Neuronal stem cell (in vitro differentiated cells): ENCODE measurements at places on chromosomes 16 and 17.
A peak's percentile ranks its signal among the peaks of the same experiment; 100 is the strongest.

GRCh38 chr16:8579559-8579958 lies 10.8 kb downstream of the TMEM114 start:
- no peaks in the 10 kb centered on the region for H3K27me3 ChIP-seq
- no peak overlapping the region for H3K4me3 ChIP-seq
- no peak overlapping the region for H3K27ac ChIP-seq
- H3K4me1 ChIP-seq, result peaks cover 3% of the 10 kb centered on the region
- DNase-seq, result no peak
- H3K36me3 ChIP-seq, result no peaks in the 10 kb centered on the region

GRCh38 chr16:15961060-15961511 lies 11.7 kb downstream of the ABCC1 start:
- H3K27me3 ChIP-seq, result no peaks in the 10 kb centered on the region
- no peak for DNase-seq
- no peak overlapping the region for H3K4me3 ChIP-seq
- no peaks in the 10 kb centered on the region for H3K4me1 ChIP-seq
- H3K36me3 ChIP-seq, result no peaks in the 10 kb centered on the region
- H3K27ac ChIP-seq, result no peak overlapping the region

DNA sequence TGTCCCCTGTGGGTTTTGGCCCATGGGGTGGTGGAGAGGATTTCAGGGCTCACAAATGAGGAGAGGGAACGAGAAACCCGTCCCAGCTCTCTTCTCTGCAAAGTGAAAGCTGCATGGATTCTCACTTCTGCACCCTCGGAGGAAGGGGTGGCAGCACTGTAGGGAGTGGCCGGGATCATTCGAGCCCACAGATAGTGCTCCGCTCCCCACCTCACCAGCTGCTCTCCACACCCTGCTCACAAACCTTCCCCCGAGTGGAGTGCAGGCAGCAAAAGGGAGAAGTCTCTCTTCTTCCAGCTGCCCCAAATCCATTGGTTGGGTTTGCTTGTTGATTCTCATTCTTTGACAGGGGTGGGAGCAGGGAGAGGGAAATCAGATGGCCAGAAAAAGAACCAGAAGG lies 20.1 kb downstream of the STAT5A start:
- no peak overlapping the region for H3K4me3 ChIP-seq
- no peak overlapping the region for H3K27ac ChIP-seq
- H3K4me1 ChIP-seq, result peaks cover 13% of the 10 kb centered on the region
- H3K27me3 ChIP-seq, result no peaks in the 10 kb centered on the region
- no peak for DNase-seq

GRCh38 chr17:39192901-39193300 lies 4.6 kb downstream of the CACNB1 start:
- no peak for DNase-seq
- H3K4me3 ChIP-seq, result peak overlapping the region; percentile 64
- H3K36me3 ChIP-seq, result peaks cover 29% of the 10 kb centered on the region
- H3K27me3 ChIP-seq, result no peaks in the 10 kb centered on the region
- H3K27ac ChIP-seq, result no peak overlapping the region

DNA sequence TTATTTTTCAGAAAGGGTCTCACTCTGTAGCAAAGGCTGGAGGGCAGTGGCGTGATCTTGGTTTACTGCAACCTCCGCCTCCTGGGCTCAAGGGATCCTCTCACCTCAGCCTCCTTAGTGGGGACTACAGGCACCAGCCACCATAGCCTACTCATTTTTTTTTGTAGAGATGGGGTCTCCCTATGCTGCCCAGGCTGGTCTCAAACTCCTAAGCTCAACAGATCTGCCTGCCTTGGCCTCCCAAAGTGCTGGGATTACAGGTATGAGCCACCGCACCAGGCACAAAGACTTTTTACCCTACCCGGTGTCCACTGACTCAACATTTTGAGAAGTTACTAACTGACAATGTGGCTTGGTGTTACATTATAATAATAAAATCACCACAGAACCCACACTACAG lies 7.2 kb downstream of the GRB2 start:
- DNase-seq, result no peak
- H3K4me1 ChIP-seq, result no peaks in the 10 kb centered on the region
- no peaks in the 10 kb centered on the region for H3K27me3 ChIP-seq

DNA sequence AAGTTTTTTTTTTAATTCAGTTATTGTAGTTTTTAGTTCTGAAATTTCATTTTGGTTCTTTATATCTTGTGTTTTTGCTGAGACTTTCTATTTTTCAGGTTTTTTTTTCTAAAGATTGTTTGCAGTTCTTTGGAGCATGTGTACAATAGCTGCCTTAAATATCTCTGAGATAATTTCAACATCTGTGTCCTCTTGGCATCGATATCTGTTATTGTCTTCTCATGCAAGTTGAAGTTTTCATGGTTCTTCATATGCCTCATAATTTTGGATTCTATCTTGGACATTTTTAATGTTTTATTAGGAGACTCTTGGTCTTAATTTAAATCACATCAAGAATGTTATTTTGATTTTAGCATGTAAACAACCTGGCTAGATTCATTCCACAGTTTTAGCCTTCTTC lies 22.8 kb downstream of the COX11 start:
- H3K27me3 ChIP-seq, result no peaks in the 10 kb centered on the region
- H3K4me1 ChIP-seq, result no peaks in the 10 kb centered on the region
- H3K36me3 ChIP-seq, result peaks cover 22% of the 10 kb centered on the region
- no peak for DNase-seq
- no peak overlapping the region for H3K4me3 ChIP-seq
- H3K27ac ChIP-seq, result no peak overlapping the region

DNA sequence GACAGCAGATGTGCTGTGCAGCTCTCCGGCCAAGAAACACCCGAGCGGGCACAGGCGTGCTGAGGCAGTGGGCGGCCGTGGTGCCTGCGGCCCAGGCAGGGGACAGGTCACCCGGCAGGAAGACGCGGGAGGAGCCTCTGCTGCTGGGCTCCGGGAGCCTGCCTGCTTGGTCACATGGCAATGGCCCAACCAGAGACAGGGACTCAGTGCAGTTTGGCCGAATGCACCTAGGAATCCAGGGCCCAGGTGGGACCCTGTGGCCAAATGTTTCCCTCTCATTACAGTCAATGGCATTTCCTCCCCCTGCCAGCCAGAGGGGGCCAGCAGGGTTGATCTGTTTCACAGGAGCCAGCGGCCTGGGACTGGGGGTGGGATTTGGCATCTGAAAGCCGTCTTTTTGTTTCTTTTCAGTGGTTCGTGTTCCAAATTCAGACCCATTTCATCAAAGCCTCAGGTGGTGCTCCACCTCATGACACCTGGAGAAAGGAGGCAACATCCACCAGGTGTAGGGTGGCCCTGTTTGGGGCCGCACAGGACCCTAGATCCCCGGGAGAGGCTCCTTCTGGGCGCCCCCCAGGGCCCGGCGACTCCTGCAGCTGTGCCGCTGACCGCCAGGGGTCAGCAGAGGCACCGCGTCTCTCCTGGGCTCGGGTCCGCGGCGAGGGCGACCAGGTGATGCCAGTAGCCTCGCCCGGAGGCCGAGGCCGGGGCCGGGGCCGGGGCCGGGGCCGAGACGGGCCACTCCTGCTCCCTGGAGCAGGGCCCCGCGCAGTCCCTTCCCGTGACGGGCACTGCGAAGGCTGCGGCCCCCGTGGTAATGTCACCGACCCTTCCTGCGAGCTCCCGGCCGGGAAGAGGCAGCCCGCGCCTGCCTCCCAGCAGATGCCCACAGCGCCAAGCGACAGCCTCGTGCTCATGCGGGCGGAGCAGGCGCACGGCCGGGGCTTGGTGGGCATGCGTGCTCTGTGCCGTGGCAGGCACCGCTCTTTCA lies 118.5 kb downstream of the C16orf78 start:
- peak overlapping the region; percentile 31 for H3K27ac ChIP-seq
- H3K36me3 ChIP-seq, result peaks cover 3% of the 10 kb centered on the region
- DNase-seq, result peak; percentile 62
- peaks cover 10% of the 10 kb centered on the region for H3K4me1 ChIP-seq
- no peaks in the 10 kb centered on the region for H3K27me3 ChIP-seq

GRCh38 chr17:34351096-34351495 lies 5.2 kb upstream of the CCL13 start:
- no peak overlapping the region for H3K27ac ChIP-seq
- H3K36me3 ChIP-seq, result no peaks in the 10 kb centered on the region
- H3K27me3 ChIP-seq, result no peaks in the 10 kb centered on the region
- DNase-seq, result no peak

DNA sequence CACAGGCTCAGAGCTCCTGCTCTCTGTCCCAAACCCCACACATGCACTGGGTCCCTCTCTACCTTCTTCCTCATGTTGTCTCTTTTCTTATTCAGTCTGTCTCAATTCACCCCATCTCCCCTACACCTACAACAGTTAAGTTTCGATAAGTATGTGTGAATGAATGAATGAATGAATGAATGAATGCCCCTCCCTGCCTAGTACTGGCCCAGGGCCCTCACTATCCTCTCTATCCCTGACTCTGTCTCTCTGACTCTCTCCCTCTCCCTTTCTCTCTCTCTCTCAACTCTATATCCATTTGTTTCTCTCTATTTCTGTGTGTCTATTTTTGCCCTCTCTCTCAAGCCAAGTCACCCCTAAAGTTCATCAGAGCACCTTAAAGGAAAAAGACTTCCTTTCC lies 6.7 kb upstream of the KRT9 start:
- H3K4me1 ChIP-seq, result peaks cover 5% of the 10 kb centered on the region
- no peak overlapping the region for H3K4me3 ChIP-seq
- H3K27ac ChIP-seq, result no peak overlapping the region
- no peaks in the 10 kb centered on the region for H3K36me3 ChIP-seq
- DNase-seq, result no peak
- H3K27me3 ChIP-seq, result no peaks in the 10 kb centered on the region

DNA sequence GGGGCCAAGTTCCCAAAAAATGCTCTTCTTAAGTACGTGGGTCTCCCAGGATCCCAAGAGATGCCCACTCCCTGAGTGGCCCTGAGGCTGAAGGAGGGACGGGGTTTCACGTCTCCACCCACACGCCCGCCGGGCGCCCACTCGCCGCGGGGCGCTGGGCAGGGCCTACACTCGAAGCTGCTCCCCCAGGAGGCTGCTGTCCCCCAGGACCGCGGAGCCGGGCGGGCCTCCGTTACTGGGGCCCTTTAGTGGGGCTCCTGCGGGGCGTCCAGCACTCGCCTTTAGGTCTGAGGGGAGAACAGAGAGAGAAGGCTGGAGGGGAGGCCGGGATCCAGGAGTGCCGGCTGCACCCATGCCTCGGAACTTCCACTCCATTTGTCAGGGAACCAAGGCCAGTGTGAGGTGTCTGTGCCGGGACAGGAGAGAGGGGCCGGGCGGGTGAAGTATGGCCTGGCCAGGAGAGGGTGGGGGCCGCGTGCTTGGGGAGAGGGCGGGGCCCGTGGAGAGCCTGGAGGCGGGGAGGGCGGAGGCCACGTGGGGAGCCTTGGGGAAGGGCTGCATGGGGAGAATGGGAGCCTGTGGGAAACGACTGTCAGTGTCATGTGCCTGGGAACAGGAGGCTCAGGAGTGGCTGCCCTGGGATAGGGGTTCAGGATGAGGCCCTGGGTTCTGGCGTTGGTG lies 18.8 kb downstream of the NUBP1 start:
- H3K4me3 ChIP-seq, result no peak overlapping the region
- H3K27ac ChIP-seq, result no peak overlapping the region
- H3K36me3 ChIP-seq, result peaks cover 72% of the 10 kb centered on the region
- no peaks in the 10 kb centered on the region for H3K4me1 ChIP-seq
- peaks cover 2% of the 10 kb centered on the region for H3K27me3 ChIP-seq

GRCh38 chr17:27318228-27318627 lies 24.3 kb downstream of the WSB1 start:
- no peak overlapping the region for H3K27ac ChIP-seq
- H3K4me1 ChIP-seq, result no peaks in the 10 kb centered on the region
- no peak overlapping the region for H3K4me3 ChIP-seq

DNA sequence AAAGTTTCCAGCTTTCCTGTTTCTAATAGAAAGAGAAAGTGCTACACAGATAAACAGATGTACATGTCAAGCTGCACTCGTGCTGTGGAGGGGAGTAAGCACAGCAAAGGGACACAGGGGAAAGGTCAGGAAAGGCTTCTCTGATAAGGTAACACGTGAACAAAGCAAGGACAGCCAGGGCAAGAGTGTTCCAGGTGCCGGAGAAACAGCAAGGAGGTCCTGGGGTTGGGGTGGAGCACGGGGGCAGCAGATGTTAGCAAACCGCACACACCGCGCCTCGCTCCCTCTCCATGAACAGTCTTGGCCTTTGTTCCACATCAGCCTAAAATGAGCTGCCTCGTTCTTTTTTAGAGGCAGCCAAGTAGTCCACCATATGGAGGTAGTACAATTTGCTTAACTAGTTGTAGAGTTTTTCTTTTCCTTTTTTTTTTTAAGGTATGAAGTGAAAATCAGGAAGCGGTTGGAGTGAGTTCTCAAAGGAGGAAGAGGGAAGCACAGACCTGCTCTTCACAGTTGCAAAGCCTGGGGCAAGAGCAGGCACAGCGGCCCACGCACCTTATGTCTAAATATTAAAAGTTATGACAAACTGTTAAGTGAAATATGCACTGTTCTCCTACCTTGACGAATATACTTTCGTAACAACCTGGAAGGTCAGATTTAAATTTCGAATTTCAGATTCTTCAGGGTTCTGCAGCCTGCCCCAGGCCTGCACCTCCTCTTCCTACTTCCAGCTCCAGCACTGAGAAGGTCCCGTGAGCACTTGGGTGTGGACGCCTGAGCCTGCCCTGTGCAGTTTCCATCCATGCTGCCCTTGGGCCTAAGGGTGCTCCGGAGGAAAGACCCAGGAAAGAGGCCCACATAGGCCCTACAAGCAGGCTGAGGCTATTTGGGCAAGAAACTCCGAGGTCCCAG lies 41.5 kb upstream of the RPH3AL start:
- no peaks in the 10 kb centered on the region for H3K27me3 ChIP-seq
- no peaks in the 10 kb centered on the region for H3K4me1 ChIP-seq
- DNase-seq, result no peak
- H3K4me3 ChIP-seq, result no peak overlapping the region
- H3K27ac ChIP-seq, result no peak overlapping the region
- no peaks in the 10 kb centered on the region for H3K36me3 ChIP-seq

GRCh38 chr17:15393414-15393813 lies 52.0 kb upstream of the TEKT3 start:
- no peaks in the 10 kb centered on the region for H3K36me3 ChIP-seq
- no peak overlapping the region for H3K4me3 ChIP-seq
- no peak for DNase-seq
- no peaks in the 10 kb centered on the region for H3K4me1 ChIP-seq
- H3K27me3 ChIP-seq, result no peaks in the 10 kb centered on the region
- no peak overlapping the region for H3K27ac ChIP-seq

- DNase-seq, result no peak
- H3K27me3 ChIP-seq, result no peaks in the 10 kb centered on the region
- peaks cover 18% of the 10 kb centered on the region for H3K4me1 ChIP-seq
These were observed 171.8 kb upstream of the WSCD1 start for GRCh38 chr17:5898406-5898805.
